ENCODE measurements at places on chromosomes 3 and 15.

- no peak overlapping the region for H3K27ac ChIP-seq
- H3K4me1 ChIP-seq = peaks cover 2% of the 10 kb centered on the region
- no peak for DNase-seq
Measured at GRCh38 chr3:136898954-136899353, 36.9 kb downstream of the NCK1 start.

DNA sequence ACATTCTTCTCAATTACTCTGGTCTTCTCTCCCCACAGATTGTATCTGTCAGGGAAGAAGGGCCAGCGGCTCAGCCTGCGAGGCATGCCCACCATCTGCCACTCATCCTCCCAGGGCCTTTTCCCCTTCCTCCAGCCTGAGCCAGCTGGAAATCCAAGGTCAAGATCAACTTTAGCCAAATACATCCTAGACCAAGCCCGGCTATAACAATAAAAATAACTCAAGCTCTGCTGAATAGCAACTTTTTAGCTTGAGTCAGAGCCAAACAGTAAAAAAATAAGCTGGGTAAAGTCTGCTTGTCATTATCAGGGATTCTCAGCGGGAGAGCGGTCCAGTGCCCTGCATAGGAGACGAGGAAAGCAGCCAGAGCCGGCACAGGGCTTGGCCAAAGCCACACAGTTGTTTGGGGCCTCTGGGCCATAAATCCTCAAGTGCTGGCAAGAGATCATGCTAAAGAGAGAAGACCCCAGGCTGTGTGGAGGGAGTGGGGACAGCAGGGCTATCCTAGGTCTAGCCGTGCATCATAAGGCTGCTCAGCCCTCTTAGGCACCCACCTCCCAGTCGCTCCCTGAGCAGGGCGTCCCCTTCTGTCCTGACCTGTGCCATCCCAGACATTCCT, 76.2 kb upstream of the HERC1 start:
- peak; percentile 44 for DNase-seq
- H3K4me3 ChIP-seq = no peak overlapping the region
- no peak overlapping the region for H3K27ac ChIP-seq
- H3K4me1 ChIP-seq = peaks cover 9% of the 10 kb centered on the region
- H3K36me3 ChIP-seq = no peaks in the 10 kb centered on the region

GRCh38 chr15:37028625-37029296, 71.6 kb downstream of the MEIS2 start:
- peaks cover 9% of the 10 kb centered on the region for H3K4me1 ChIP-seq
- H3K27me3 ChIP-seq = no peaks in the 10 kb centered on the region
- no peak overlapping the region for H3K27ac ChIP-seq
- no peak for DNase-seq
- no peak overlapping the region for H3K4me3 ChIP-seq

- H3K27me3 ChIP-seq = no peaks in the 10 kb centered on the region
- no peaks in the 10 kb centered on the region for H3K4me1 ChIP-seq
- no peak for DNase-seq
Measured at GRCh38 chr3:112134335-112135124, 1.5 kb upstream of the GCSAM start.

DNA sequence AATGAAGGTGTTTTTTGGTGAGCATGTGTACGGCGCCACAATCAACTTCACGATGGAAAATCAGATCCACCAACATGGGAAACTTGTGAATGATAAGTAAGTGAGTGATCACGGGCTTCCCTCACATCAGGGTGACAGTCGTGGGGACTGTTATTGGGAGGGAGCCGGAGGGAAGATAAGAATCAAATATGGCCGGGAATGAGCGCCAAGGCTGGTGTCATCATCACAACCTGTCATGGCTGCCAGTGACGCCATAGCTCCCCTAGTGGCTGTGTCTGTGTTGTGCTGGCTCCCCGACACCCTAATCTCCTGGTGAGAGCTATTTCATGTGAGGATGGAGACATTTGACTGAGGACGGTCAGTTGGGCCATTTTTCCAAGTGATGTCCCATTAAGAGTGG, 168.5 kb downstream of the SV2B start:
- H3K27me3 ChIP-seq = no peaks in the 10 kb centered on the region
- H3K4me1 ChIP-seq = no peaks in the 10 kb centered on the region
- no peak for DNase-seq
- H3K27ac ChIP-seq = no peak overlapping the region
- no peak overlapping the region for H3K4me3 ChIP-seq

GRCh38 chr15:40936709-40937666, 7.8 kb downstream of the DLL4 start:
- H3K36me3 ChIP-seq = no peaks in the 10 kb centered on the region
- H3K27me3 ChIP-seq = no peaks in the 10 kb centered on the region
- H3K27ac ChIP-seq = no peak overlapping the region
- H3K4me3 ChIP-seq = no peak overlapping the region
- DNase-seq = no peak
- no peaks in the 10 kb centered on the region for H3K4me1 ChIP-seq

GRCh38 chr3:110789315-110789714, 282.3 kb upstream of the NECTIN3 start:
- no peaks in the 10 kb centered on the region for H3K36me3 ChIP-seq
- no peaks in the 10 kb centered on the region for H3K27me3 ChIP-seq
- no peaks in the 10 kb centered on the region for H3K4me1 ChIP-seq
- no peak overlapping the region for H3K27ac ChIP-seq

- no peaks in the 10 kb centered on the region for H3K27me3 ChIP-seq
- H3K4me1 ChIP-seq = no peaks in the 10 kb centered on the region
- H3K27ac ChIP-seq = no peak overlapping the region
- H3K36me3 ChIP-seq = no peaks in the 10 kb centered on the region
Measured at GRCh38 chr15:62109982-62110851, 43.4 kb downstream of the C2CD4A start.

- no peak for DNase-seq
- no peak overlapping the region for H3K4me3 ChIP-seq
- H3K27ac ChIP-seq = no peak overlapping the region
- no peaks in the 10 kb centered on the region for H3K4me1 ChIP-seq
- H3K36me3 ChIP-seq = no peaks in the 10 kb centered on the region
Measured at GRCh38 chr15:67564968-67565345, 22.5 kb downstream of the MAP2K5 start.

DNA sequence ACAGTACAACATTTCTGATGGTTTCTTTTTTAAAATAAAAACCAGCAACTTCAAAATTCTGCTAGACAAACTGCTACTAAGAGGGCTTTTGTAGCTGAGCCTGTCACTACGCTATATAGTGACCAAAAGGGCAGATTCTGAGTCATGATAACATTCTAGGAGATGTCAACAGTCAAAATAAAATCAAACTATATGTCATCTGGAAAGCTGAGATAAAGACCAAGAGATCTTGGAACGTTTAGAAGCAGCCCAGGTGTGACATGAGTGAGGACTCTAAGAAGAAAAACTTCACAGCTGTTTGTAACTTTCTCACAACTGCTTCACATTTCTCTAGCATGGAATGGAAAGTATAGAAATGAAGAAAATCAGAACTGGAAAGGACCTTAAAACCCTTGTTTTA, 84.6 kb downstream of the FILIP1L start:
- DNase-seq = no peak
- H3K27ac ChIP-seq = no peak overlapping the region
- peaks cover 9% of the 10 kb centered on the region for H3K4me1 ChIP-seq
- no peaks in the 10 kb centered on the region for H3K27me3 ChIP-seq

DNA sequence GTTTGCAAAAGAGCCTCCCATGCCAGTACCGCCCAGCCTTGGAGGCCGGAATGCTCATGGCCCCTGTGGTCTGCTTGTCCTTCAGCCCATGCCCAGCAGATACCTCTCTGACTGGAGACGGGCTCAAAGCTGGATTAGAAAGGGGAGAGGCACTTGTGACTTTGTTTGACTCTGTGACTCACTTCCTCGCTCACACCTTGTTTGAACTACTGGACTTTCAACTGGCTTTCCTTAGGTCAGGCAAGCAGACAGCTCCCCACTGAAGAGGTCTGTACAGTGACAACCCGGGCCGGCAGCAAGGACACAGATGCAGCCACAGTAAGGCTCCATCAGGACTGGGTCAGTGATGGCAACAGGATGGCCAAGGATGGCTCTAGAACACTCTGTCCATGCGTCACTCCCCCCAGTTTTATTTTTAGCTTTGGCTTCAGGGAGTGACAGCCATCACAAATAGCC, 98.6 kb upstream of the ABHD17C start:
- no peak overlapping the region for H3K4me3 ChIP-seq
- H3K27ac ChIP-seq = no peak overlapping the region
- H3K4me1 ChIP-seq = no peaks in the 10 kb centered on the region
- no peaks in the 10 kb centered on the region for H3K27me3 ChIP-seq

Data from ovary (tissue), 10 donors.